Smooth muscle cell of trachea (primary cell): ENCODE measurements at places on chromosomes 1 and 21. TPM values are rescaled to one million over a fixed set of nuclear protein-coding genes. Genes with fewer than 3 reads are reported as not detected.

The C1orf115 gene
- 0.50 and 0.87 TPM in 2 replicates for total RNA-seq

The FCER1A gene
- total RNA-seq, result not detected in 2 replicates

The MYOG gene
- total RNA-seq, result not detected in 2 replicates

The AUNIP gene
- total RNA-seq, result 0.33 and 1.0 TPM in 2 replicates

The BNIPL gene
- total RNA-seq, result under 0.01 and 0.17 TPM in 2 replicates

The CYP4Z1 gene
- not detected in 2 replicates for total RNA-seq

The INAVA gene
- total RNA-seq, result not detected in 2 replicates

The HES2 gene
- 0.15 and 1.3 TPM in 2 replicates for total RNA-seq

The SYCP1 gene
- not detected in 2 replicates for total RNA-seq

The BRDT gene
- not detected in 2 replicates for total RNA-seq

The PLA2G2D gene
- total RNA-seq, result not detected in 2 replicates

The RGS8 gene
- under 0.01 TPM in 1 of 2 replicates, not detected in the other for total RNA-seq

The AADACL4 gene
- not detected in 2 replicates for total RNA-seq

The FCRLA gene
- total RNA-seq, result 1.5 and 2.3 TPM in 2 replicates

The BCL2L15 gene
- total RNA-seq, result under 0.01 and 0.17 TPM in 2 replicates

The SLC1A7 gene
- 0.73 and 1.2 TPM in 2 replicates for total RNA-seq

The CDC14A gene
- 3.8 and 4.1 TPM in 2 replicates for total RNA-seq

The MIXL1 gene
- total RNA-seq, result under 0.01 TPM in 1 of 2 replicates, not detected in the other

The PCP4L1 gene
- not detected in 2 replicates for total RNA-seq

The CHIT1 gene
- total RNA-seq, result not detected in 2 replicates
